Fibroblast of the aortic adventitia (primary cell): ENCODE measurements at places on chromosomes 13 and 19. TPM values are rescaled to one million over a fixed set of nuclear protein-coding genes. Genes with fewer than 3 reads are reported as not detected.

DNA sequence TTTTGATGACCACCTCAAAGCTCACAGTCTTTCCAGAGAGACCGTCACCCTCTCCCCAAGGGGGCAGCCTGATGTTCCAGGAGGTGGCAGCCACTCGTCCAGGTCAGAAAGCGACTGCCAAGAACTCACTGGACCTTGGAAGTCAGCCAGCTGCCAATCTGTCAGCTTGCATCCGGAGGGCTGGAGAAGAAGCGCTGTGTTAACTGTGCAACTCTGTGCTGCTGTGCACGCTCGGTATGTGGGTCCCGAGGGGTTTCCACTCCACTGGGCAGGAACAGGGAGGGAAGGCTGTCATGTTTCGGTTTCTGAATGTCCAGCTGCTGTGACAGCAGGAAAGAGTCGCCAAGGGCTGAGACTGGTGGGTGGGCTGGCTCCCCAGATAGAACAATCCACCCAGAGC, 89.2 kb downstream of the CACNA1A start:
- no peak for DNase-seq

Gene CABP5
- total RNA-seq: not detected in 2 replicates

Gene SLC10A2
- total RNA-seq: not detected in 2 replicates

- peak; percentile 95 for DNase-seq
Observed at GRCh38 chr13:30340331-30341250, 33.2 kb upstream of the KATNAL1 start.

- no peak for DNase-seq
Observed at GRCh38 chr13:94196413-94196812, 283.1 kb downstream of the DCT start.

DNA sequence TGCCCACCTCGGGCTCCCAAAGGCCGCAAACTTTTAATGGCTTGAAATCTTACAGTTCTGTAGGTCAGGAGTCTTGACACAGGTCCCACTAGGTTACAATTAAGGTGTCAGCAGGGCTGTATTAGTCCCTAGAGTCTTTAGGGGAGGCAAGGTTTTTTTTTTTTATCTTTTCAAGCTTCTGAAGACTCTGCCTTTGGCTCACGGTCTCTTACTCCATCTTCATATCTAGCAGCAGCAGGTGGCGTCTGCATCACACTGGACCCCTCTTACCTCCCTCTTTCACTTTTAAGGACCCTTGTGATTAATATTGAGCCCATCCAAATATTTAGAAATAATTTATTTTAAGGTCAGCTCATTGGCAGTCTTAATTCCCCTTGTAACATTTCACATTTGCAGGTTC, 11.6 kb downstream of the MIR17HG start:
- no peak for DNase-seq

- no peak for DNase-seq
Observed at GRCh38 chr13:110212529-110212928, 94.4 kb downstream of the COL4A1 start.

GRCh38 chr13:29476046-29476445, 119.4 kb downstream of the SLC7A1 start:
- no peak for DNase-seq
